ENCODE measurements at places on chromosomes 13 and 19.

DNA sequence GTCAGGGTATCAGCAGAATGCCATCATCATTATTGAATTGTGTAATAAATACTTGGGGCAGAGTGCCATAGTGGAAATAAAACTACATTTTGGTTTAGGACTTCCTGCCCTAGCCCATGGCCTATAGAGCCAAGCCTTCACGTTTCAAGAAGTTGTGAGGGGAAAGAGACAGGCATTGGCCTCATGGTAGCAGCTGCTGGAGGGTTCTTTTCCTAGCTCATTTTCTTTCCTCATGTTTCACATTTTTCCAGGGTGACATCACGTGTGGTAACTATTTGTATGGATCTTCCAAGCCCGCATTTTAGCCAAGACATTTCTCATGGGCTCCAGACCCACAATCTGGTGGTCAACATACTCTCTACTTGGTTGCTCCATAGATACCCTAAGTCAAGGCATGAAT lies 80.4 kb downstream of the LRCH1 start:
- no peak for DNase-seq

DNA sequence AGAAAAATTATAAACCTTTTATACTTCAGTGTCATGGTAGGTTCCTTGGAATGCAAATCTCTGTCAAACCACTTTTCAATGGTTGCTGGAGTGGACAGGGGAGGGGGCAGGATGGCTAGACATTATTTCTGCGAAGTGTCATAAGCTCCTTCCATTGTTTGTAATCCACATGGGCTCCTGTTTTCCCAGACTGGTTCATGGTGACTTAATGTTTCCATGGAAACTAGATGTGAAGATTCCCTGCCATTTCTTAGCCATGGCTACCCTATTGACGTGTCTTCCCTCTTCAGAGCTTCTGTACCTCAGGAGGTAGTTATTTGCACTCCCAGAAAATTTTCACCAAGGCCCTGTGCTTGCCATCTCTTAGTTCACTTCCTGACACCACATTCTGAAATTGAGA lies 95.3 kb downstream of the UFM1 start:
- no peak for DNase-seq

DNA sequence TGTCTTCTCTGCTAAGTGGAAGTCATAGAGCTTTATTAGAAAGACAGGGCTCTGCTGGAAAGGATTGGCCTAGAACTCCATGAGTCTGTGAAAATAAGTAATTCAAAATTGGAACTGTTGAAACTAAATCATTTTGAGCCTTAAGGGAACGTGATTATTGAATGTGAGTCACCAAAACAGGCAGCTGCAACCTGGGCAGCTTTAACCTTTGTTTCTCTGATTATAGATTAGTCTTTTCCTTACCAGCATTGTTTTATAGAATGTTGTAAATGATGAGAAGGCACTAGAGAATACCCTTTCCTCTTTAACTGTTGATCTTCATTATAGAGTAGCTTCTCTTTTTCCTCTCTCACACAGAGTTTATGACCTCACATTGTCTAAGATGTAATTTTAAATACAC lies 638.8 kb upstream of the SLITRK6 start:
- DNase-seq = no peak

GRCh38 chr19:7865262-7865911 lies 8.8 kb downstream of the PRR36 start:
- no peak for DNase-seq

DNA sequence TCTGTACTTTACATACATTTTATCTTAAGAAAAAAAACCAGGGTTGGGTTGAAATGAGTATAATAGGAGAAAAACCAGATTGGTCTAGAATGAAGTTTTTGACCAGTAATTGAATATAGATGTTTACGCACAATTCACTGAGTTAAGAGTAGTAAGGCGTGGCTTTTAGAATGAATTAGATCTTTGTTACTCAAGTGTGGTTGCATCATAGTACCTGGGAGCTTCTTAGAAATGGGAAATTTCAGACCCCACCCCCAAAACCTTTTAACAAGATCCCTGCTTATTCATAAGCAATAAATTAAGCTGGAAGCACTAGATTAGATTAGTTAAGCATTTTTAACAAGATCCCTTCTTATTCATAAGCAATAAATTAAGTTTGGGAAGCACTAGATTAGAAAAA lies 28.7 kb upstream of the LMO7 start:
- DNase-seq = no peak

DNA sequence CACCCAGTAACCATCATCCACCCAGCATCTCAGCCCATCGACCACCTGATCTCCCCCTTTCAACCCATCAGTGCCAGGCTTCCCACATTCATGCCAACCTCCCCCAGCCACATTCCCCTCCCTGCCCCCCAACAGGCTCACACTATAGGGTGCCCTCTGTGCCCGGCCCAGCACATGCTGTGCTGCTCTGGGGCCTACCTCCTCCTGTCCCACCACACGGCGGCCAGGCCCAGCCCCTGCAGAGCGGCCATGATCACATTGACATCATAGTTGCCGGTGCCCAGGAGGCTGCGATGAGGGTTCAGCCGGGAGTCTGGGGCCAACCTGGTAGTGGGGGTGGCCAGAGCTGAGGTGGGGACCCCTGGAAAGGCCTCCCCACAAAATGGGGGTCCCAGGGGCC lies 3.6 kb downstream of the JOSD2 start:
- DNase-seq = no peak
